ENCODE measurements at places on chromosomes 11 and 22.

GRCh38 chr11:93410441-93410840 is 79.9 kb downstream of the DEUP1 start:
- DNase-seq = no peak

DNA sequence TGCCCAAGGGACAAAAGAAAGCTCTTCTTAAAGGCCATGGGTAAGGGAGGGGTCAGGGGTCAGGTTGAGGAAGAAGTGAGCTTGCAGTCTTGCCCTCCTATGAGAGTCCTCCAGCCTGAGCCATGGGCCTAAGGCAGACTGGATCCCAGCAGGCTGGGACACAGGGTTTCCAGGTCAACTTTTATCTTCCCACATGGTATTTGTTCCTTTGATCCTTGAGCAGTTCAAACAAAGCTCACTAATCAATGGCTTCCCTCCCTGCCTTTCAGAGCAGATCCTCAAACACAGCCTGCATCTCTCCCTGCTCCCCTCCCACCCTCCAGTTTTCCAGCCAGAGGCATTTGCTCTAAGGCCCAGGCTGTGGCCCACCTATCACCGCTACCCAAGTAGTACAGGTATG is 589.3 kb downstream of the INSC start:
- no peak for DNase-seq

DNA sequence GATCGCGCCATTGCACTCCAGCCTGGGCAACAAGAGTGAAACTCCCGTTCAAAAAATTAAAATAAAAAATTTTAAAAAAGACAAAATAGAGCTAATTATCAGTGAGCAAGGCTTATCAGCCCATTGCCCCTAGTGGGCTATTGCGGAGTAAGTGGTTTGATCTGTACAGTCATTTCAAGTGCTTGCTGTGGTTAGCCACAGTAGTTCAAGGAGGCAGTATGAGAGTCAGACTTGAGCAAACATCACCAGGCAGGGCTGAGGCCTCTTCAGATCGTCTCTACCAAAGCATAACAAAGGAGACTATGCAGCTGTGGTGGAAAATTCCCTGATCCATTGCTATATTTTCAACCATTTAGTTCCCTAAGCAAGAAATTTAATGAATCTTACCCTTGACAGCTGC is 4.3 kb upstream of the SBF2 start:
- no peak for DNase-seq

DNA sequence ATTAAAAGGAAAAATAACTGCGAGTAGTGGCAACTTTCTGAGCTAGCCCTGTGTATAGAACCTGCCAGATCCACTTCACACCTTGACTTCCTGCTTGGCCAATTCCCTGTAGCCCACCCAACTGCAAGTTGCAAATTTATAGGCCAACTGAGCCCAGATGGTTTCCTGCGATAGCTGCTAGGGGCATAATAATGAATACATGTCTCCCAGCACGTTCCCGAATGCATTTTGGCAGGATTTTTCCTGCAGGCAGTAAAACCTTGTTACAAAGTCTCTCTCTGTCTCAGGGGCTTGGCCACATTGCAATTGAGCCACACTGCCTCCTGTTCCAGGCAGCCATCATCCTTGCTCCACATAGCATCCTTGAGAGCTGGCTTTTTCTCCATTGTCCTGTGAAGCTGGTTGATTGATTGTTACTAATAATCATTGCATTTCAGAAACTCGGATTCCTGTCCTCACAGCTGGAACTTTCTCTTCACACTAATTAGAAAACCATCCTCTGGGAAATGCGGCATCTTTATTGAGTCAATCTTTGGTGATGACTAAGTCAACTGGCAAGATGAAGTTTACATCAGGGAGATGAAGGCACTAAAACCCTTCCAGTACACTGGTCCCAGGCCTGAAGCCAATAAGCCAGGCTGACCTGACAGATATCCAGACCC is 18.6 kb upstream of the LMO2 start:
- no peak for DNase-seq

DNA sequence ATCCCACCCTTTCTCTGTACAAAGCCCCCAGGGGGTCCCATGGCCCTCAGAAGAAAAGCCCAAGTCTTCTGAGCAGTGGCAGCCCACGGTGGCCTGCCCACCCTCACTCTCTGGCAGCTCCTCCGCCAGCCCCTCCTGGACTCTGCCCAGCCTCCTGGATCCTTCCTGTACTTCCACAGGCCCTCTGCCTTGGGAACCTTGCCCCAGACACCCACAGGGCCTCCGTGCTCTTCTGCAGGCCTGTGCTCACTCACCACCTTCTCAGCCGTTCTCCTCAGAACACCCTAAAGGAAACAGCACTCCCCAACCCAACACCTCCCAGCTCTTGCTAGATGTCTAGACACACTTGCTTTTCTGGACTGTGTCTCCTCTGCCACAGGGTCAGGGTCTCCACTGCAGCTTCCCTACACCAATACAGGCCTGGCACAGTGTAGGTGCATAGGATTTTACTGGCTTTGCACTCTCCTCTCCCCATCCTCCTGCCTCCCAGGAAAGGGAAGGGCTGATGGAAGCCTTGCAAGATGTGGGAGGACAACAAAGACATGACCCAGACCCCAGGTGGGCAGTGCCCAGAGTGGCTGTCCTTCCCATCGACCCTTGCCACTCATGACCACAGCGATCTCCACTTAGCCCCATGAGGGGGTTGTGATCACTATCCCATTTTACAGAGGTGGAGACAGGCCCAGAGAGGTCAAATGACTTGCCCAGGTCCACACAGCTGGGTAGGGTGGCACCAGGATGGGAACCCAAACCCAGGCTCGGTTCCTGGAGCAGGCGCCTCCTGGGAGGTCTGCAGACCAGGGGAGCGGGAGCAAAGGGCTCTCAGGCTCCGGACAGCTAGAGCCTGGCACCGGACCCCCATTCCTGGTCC is 2.0 kb downstream of the SCARF2 start:
- no peak for DNase-seq

DNA sequence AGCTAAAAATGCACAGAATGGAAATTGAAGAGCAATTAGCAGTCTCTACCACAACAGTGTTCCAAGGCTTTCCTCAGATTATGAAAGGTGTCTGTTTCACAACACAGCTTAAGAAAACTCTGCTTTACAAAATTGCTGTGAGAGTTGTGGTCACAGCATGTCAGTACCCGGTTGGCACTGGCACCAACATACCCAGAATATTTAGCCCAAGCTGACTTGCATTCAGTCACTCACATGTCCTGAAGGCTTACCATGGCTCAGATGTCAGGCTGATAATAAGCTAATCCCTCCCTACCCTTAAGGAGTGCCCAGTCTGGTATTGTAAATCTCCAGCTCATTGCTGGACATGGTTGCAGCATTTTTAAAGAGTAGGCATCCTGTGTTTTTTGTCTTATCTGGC is 14.9 kb downstream of the NCR3LG1 start:
- DNase-seq = no peak

GRCh38 chr11:17648528-17648927 is 70.8 kb upstream of the MYOD1 start:
- DNase-seq = no peak

DNA sequence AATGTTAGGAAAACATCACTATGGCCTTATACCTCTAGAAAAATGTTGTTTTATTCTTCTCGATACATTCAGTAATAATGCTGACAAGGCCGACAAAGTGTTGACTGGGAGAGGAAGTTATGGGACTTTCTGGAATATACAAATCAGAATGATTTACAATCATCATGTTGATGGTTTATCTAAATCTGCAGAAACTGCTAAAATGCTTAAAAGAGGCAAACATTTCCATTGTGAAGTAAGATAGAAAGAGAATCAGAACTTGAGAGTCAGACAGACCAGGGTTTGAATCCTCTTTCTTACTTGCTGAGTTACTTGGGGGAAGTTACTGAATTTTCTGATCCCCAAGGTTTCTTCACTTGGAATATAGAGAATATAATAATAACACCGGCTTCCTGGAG is 89.4 kb downstream of the CD44 start:
- no peak for DNase-seq

GRCh38 chr11:80383655-80384054 is 942.8 kb upstream of the TENM4 start:
- no peak for DNase-seq

- DNase-seq = no peak
These were observed 40.3 kb downstream of the JHY start for GRCh38 chr11:122922893-122923292.

GRCh38 chr11:117438371-117439000 is 110.8 kb downstream of the CEP164 start:
- no peak for DNase-seq

- no peak for DNase-seq
These were observed 65.5 kb downstream of the USP35 start for GRCh38 chr11:78254268-78254667.

DNA sequence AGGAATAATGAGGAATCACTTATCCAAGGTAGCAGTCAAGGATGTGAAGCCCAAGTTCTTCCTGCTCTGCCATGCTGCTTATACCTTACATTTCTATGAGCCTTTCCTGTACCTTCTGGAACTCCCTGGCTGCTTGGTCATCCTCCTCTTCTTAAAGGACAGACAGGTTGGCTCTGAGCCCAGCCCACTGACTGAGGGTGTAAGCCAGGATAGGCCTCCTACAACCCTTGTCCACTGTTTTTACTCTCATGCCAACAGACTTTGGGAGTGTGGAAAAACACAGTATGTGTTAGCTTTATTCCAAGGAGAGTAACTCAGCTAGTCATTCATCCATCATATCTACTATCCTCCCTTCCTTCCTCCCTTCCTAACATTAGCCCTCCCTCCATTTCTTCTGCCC is 47.5 kb downstream of the IRAG1 start:
- no peak for DNase-seq

- DNase-seq = no peak
These were observed 114.3 kb downstream of the CD44 start for GRCh38 chr11:35253237-35253636.

DNA sequence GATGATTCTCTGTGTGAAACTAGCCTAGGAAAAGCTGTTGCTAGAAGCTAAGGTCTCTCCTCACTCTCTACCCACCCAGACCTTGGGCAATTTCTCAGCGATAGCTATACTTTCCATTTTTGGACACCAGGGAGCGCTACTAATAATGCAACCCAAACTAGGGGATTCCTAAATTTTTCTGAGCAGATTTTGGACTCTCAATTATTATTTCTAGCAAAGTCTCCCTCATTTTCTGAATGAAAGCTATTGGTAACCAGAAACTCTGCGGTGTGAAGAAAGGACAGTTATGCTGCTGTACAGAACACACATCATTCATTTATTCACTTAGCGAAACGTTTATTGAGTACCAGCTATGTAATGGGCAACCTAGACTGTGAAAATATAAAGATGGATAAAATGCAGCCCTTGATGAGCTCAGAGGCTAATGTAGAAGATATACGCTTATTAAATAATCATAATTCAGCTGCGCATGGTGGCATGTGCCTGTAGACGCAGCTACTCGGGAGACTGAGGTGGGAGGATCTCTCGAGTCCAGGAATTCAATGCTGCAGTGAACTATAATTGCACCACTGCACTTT is 6.1 kb upstream of the STIM1 start:
- no peak for DNase-seq

DNA sequence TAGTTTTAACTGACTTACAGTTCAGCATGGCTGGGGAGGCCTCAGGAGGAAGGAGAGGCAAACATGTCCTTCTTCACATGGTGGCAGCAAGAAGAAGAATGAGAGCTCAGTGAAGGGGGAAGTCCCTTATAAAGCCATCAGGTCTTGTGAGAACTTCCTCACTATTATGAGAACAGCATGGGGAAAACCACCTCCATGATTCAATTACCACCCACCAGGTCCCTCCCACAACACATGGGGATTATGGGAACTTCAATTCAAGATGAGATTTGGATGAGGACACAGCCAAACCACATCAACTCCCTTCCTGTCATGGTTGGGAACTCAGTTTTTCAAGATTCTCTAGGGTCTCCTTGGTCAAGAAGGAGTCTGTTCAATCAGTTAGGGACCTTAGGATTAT is 432.9 kb upstream of the CNTN5 start:
- no peak for DNase-seq

- DNase-seq = peak; percentile 65
These were observed 67.5 kb downstream of the GAB2 start for GRCh38 chr11:78350091-78350645.

- no peak for DNase-seq
These were observed 35.9 kb downstream of the ZNF215 start for GRCh38 chr11:6962141-6962540.

- DNase-seq = no peak
These were observed 46.4 kb downstream of the ZNF143 start for GRCh38 chr11:9507277-9507580.

- DNase-seq = no peak
These were observed 865.3 kb downstream of the TBC1D22A start for GRCh38 chr22:47627556-47628253.

GRCh38 chr11:27786864-27787263 is 86.6 kb upstream of the BDNF start:
- DNase-seq = no peak

GRCh38 chr22:44172370-44173108 is 8.2 kb upstream of the PARVG start:
- DNase-seq = peak; percentile 83

GRCh38 chr11:44944853-44945235 is 5.8 kb downstream of the TP53I11 start:
- DNase-seq = no peak

DNA sequence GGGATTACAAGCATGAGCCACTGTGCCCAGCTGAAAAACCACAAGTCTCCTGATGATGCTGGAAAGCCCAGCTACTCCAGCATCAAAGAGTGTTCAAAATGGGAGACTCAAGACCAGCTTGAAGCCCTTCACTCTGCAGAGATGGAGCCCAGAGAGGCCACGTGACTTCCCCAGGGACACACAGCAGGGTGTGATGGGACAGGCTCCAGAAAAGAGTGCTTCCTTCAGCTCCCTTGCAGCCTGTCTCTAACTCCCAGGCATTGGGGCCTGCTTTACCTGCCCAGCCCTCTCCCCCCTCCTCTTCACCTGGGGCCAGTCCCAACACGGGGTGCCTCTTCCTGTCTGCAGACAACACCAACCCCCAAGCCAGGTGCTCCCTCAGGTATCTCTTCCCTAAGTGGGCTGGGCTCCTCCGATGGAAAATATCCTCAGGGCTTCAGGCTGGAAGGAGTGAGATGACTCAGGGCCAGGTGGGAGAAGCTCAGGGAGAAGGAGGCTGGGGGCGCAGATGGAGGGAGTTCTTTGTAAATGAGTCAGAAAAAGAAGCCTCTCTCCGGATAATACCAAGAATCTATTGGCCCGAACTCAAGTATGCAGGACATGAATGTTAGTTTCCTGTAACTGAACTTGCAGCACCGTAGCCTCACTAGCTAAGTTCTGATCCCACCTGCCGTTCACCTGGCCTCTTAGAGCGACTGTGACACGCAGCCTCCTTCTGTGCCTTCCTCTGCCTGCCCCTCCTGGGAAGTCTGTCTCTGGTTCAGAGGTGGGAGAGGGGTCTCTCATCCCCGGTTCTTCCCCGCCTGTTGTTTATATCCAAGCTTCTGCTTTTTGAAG is 326.6 kb downstream of the MN1 start:
- DNase-seq = no peak

DNA sequence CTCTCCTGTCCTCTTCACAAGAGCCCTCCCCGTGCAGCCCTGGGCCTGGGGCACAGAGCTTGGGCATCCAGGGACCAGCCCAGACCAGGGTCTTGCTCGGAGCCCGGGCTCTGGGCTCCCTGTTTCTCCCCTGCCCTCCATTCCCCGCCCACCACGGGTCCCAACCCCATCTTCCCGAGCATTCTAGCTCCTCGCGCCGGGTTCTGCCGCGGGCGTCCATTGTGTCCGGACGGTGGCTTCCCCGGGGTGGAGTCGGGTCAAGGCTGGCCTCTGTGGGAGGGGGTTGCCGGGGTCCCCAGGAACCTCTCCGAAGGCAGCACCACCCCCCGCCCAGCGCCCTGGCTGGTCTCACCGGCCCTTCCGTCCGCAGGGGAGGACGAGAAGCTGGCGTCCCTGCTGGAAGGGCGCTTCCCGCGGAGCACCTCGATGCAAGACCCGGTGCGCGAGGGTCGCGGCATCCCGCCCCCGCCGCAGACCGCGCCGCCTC is 18.1 kb upstream of the ACR start:
- DNase-seq = no peak

- DNase-seq = no peak
These were observed 809.4 kb upstream of the RAG2 start for GRCh38 chr11:37407461-37407860.

All from GF-D8 (cell line).